Activated CD4-positive, alpha-beta T cell treated with anti-CD3 and anti-CD28 coated beads, Interleukin-2, amount 50 U/mL, for 16 hours (primary cell): ENCODE measurements at places on chromosomes 16 and 17.

GRCh38 chr16:29983420-29984136, 9.9 kb downstream of the TAOK2 start:
- DNase-seq = no peak

- DNase-seq = peak; percentile 48
Observed at GRCh38 chr16:67399218-67399733, 6.0 kb upstream of the TPPP3 start.

GRCh38 chr16:9072806-9073341, 18.6 kb upstream of the HAPSTR1 start:
- peak; percentile 68 for DNase-seq

GRCh38 chr16:13070268-13070667, 168.9 kb downstream of the SHISA9 start:
- no peak for DNase-seq

DNA sequence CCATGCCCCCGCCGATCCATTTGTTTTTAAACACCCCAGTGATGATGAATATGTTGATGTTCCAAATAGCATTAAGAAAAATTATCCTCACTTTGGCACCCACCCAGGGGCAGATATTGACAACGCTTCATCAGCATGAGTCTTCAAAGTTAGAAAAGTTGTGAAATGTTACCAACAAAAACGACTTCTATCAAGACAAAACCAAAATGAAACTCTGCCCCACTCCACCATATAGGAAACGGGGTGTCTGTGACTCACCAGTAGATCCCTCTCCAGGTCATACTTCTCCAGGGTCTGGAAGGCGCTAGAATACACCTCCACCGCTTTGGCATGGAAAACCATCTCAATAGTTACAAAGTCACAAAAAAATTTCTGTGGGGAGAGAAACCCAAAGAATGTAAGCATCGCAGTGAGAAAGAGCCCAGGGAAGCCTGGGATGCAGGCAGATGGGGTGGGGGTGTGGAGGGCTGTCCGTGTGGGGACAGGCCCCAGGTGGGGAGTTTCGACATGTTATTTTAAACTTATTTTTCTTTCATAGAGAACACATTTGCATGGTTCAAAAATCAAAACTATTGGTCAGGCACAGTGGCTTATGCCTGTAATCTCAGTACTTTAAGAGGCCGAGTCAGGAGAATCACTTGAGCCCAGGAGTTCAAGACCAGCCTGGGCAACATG, 10.2 kb downstream of the CIBAR2 start:
- no peak for DNase-seq

- DNase-seq = no peak
Observed at GRCh38 chr17:71115669-71115972, 946.3 kb downstream of the KCNJ2 start.
